ENCODE measurements at places on chromosomes 1 and 21.

DNA sequence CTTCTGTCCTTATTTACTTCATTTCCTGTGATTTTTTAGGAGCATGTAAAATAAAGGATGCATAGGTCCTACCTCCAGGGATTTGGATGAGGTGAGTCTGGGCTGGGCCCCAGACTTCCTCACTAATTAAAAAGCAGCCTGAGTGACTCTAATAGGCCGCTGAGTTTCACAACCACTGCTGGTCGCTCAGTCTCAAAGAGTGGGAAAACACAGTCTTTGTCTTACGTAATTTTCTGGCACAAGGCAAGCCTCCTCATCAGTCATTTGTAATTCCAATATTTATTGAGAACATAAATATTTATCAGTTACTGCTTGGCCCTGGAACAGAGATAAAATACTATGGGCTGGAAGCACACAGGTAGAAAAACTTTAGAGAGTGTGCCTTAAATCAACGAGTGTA, 195.4 kb upstream of the RUNX1 start:
- DNase-seq: no peak

DNA sequence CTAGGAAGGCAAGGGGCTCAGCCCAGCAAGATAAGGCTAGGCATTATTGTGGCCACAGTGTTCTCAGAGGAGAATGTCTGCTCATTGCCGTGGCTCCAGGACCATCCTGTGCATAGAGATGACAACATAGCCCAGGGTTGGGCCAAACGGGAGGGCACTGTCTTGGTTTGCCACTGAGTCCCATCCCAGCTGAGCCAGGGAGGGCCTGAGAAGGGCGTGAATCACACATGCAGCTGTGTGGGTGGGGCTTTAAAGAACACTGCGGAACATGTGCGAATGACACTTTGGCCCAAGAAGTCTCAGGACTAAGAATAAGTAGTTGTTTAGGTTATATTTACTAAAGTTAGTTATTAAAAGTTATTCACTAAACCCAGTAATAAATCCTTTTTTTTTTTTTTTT, 18.5 kb downstream of the CHAF1B start:
- DNase-seq: no peak

DNA sequence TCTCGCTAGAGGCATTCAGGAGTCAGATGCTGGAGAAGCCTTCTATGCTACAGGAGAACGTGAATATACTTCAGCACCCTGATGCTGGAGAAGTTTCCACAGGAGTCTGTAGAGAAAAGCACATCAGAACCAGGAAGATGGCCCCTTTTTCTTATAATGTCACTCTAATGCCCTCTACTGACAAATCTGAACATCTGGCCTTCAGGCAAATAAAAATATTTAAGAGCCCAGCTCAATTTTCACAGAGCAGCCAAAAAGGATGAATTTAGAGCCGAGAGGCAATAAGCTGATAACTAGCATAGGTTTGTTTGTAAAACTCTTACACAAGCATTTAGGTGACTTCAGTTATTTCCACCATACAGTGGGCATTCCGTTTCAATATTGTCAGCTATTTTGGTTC, 3.8 kb upstream of the RRP15 start:
- DNase-seq: no peak

DNA sequence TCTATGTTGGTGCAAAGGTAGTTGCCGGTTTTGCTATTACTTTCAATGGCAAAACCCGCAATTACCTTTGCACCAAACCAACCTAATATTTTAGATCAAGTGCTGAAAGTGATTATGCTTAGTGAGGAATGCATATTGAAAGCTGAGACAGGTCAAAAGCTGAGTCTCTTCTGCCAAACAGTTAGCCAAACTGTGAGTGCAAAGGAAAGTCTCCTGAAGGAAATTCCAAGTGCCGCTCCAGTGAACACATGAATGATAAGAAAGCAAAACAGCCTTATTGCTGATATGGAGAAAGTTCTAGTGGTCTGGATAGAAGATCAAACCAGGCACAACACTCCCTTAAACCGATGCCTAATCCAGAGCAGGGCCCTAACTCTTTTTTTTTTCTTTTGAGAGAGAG, 83.1 kb upstream of the ERRFI1 start:
- no peak for DNase-seq

GRCh38 chr1:30618335-30618747, 105.0 kb downstream of the MATN1 start:
- no peak for DNase-seq

DNA sequence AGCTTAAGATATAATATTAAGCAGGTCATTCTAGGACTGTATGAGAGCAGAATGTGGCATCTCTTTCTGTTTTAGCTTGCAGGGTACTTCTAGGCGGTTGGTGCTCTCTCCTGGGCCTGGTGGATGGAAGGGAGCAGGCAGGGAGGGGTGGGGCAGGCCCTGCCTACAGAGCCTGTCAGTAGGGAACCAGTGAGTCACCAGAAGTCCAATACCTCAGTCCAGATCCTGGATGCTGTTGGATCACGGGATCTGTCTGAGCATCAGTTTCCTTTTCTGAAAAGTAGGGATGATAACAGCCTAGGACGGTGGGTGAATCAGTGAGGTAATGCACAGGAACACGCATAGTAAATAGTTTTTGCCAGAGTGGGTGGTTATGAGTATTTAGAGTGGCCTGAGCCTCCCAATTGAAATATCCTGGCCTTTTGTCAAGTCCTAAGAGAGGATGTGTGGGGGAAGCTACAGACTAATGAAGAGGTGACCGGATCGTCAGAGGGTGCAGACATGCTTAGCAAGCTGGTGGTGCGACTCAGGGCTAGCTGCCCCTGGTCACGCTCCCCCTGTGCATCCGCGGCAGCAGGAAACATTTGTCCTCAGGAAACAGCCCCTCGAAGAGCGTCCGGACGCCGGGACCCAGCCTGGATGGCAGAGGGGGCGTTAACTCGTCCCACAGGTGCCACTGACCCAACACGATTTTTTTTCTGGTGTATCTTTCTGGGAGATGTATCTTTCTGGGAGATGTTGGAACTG, 23.9 kb downstream of the NAV1 start:
- DNase-seq: no peak

DNA sequence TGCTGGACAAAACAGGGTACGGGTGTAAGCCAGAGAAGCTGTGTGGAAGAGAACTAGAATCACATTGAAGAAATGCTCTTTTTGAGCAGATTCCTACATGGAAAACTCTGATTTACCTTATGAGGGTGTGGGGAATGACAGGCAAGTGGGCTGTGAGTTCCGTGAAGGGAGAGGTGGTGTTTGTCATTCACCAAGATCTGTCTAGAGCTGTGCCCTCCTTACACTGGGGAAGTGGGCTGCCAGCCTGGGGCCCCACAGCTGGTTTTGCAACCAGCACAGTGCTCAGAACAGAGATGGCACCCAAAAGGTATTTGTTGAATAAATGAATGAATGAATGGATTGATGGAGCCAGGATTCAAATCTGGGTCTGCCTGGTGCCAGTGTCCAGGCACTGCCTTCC, 10.4 kb downstream of the RCAN1 start:
- no peak for DNase-seq

DNA sequence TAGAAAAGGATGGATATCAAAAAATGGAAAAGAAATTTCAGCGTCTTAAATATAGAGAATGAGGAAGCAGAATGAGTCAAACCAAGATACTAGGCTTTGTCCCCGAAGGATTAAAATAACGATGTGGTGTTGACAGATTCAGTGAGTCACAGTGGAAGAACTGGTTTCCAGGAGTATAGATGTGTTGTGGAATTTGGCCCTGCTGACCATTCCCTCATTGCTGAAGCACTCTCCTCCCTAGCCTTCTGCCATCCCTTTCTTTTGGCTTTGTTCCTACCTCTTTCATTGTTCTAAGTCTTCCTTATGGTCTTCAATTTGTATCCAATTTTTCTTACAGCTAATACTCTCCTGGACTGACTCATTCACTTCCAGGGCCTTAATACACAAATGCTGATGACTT, 23.1 kb upstream of the USP25 start:
- no peak for DNase-seq

DNA sequence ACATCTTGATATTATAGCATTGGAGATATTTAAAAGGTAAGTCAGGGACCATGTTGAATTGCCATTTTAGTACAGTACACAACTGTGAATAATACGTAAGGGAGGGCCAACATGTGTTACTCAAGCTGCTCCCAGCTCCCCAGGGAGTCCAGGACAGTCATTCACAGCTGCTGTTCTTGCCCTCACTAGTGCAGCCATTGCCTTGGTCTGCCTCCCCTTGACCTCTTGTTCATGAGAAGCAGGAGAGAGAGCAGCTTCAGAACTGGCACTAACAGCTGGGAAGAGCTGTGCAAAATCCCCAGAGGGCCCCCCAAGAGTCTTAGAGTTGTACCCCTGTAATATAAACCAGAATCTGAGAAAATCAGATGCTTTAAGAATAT, 16.4 kb downstream of the TCEANC2 start:
- DNase-seq: no peak

- no peak for DNase-seq
Measured at GRCh38 chr1:162136760-162137159, 67.3 kb downstream of the NOS1AP start.
